Hematopoietic multipotent progenitor cell (in vitro differentiated cells): ENCODE measurements at places on chromosomes 5 and 9. TPM values are rescaled to one million over a fixed set of nuclear protein-coding genes. Genes with fewer than 3 reads are reported as not detected.

The DBH gene
- not detected for total RNA-seq

The TRIM7 gene
- 0.27 TPM for total RNA-seq

GRCh38 chr5:157020511-157021222 lies 38.2 kb downstream of the HAVCR1 start:
- DNase-seq = no peak

DNA sequence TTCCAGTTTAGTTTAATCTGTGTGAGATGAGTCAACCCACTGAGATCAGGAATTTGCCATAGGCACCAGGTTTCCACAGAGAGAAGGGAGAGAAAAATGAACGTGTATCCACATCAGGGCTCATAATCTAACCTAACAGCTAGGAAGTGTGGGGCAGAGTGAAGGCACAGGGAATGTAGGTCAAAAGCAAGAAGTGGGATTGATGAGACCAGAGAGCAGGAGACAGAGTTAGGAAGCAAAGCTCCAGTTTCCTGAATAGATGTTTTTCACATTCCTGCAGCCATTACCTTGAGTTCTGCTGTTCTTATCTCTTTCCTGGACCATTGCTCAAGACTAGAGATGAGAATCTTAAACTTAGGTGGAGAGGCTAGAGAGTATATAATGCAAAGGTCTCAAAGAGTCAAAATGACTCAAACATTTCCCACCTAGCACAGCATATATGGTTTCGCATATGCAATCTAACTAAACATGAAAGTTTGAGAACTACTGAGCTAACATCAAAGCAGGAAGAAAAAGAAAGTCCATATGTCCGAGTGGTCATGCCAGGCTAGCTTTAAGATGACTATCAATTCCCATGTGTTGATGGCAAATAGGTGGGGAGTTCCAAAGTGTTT lies 41.1 kb upstream of the GNAQ start:
- no peak for DNase-seq

DNA sequence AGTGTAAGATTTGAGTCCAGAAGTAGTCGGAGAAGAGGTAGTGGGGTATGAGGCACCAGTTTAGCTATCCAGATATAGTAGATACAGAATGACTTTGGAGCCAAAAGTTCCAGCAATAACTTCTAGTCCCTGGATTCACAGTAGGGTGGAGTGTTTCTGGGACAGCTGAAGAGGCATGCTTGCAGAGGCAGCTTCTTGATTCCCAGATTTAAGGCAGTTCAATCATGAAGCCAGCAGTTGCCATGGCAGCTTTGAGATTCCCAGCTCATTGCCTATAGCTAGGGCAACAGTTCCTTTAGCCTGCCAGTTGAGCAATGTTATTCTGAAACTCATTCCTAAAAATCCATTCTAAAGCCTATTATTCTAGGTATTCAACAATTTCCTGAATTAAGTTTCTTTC lies 79.2 kb downstream of the LIX1 start:
- no peak for DNase-seq

GRCh38 chr5:135671052-135671705 lies 92.4 kb upstream of the CXCL14 start:
- DNase-seq = no peak

- DNase-seq = no peak
Observed at GRCh38 chr5:37724395-37725125, 115.3 kb downstream of the GDNF start.

- no peak for DNase-seq
Observed at GRCh38 chr5:59666440-59667068, 227.0 kb downstream of the PDE4D start.

DNA sequence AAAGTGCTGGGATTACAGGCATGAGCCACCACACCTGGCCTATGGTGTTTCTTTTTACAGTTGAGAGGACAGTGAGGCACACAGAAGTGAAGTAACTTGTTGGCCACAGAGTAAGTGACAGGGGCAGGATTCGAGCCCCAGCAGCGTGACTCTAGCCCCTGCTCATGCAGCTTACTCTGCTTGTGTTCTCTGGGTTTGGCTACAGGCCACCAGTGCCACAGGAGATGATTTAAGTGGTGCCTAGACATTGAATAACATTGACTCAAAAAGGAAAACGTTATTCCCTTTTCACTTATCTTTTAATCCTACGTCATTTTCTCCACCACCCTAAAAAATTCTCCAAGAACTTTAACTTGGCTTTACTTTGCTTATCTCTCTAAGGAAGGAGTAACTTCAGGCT lies 61.4 kb downstream of the SNX24 start:
- no peak for DNase-seq

DNA sequence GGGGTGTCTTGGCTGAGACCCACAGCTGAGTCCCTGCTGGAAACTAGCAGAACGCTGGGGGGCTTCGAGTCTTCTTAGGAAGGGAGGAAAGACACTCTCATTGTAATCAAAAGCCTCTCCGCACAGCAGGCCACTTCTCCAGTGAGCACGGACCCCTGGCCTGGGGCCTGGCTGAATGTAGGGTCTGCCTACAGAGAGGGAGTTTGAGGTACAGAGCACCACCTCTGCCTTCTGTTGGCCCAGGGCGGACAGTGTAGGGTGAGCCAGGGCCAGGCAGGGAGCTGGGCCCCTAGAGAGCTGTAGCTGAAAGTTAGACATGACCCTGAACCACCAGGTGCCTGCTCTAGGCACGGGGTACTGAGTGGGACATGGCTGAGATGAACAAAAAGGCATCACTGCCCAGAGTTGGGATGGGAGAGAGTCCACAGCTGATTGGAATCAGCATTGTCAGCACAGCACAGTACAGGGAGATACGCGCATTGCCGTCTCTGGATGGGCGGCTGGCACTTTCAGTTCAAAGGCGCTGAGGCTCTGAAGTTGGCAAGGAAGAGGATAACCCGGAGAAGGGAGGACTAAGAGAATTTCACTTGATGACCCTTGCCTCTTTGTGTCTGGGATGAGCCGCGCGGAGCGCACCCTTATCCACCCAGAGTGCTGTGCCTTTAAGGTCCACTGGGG lies 363 bp upstream of the SLC25A48 start:
- no peak for DNase-seq

DNA sequence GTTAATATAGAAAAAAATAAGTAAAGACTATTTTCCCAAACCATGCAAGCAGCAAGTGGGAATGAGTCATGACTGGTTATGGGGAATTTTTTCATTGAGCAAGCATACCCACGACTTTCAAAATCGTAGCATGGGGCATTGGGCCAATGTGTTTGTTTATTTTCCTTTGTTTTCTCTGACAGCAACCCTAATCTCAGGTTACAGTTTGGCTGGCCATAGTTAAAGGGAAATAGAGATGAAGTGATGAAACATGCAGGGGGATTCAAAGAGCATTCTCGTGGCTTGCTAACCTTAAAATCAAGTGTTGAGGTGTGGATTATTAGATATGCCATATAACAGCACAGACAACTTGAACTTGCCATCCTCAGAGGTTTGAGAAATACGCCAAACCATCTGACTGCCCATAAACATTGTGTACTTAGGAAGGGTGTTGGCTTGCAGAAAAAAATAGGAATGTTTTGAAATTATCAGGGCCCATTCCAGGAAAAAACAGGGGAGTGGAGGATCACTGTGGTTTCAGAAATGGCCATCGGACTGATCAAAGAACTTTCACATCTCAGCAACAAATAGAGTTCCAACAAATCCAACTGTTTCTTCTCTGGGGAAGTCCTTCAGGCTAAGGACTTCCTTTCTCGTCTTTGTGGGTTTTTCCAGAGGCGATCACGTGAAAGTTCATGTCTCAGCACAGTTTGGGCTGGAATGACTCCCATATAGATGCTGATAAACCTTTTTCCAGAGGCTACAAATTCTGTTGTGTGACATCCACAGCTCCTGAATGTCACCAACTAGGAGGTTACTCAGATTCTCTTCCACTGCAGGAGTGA lies 259.1 kb downstream of the SYK start:
- no peak for DNase-seq
